Activated CD4-positive, alpha-beta T cell treated with anti-CD3 and anti-CD28 coated beads, Interleukin-2, amount 10 ng/mL, durations not matched to agents 24 days and 14 days (primary cell): ENCODE measurements at places on chromosomes 16 and 17. TPM values are rescaled to one million over a fixed set of nuclear protein-coding genes. Genes with fewer than 3 reads are reported as not detected.

DNA sequence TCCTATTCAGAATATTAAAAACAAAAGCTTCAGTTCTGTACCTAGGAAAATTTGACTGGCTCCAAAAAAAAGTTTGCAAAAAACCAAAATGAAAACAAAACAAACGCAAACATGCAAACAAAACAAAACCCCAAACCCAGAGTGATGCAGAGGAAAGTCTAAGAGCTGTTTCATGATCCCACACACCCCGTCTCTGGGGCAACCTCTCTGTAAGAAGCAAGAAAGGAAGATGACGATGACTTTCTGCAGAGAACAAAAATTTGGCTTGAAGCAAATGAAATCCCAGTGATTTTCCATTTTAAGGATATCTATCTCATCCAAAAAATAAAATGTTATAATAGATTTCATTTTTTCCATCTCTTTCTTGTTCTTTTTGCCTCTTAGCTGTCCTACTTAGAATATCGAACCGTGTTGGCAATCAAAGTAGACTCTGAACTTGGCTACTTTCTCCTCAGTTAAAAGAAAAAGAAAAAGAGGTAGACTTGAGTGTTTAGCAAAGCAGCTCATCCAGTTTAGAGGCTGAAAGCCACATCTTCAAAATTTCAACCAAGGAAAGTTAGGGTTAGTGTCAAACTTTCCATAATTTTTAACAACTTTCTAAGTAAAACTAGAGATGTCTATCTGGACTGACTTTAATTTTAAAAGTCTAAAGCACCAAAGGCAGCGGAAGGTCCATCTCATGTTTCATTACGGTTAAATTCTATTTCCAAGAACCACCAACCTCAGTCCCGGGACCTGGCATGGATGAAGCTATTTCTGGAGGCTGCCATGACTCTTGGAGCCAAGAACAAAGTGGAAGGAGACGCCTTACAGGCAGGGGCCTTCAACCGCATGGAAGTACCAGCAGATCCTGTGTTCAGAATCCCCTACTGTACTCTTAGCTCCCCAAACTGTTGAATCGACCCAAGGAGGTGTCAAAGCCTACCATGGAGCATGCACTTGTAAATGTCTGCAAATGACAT, 180.8 kb downstream of the XYLT1 start:
- DNase-seq, result no peak

CTRB1 gene
- not detected in 2 replicates for total RNA-seq

- DNase-seq, result no peak
Measured at GRCh38 chr17:19724501-19725420, 8.4 kb upstream of the SLC47A2 start.

GINS2 gene
- 87.4 and 93.0 TPM in 2 replicates for total RNA-seq

- no peak for DNase-seq
Measured at GRCh38 chr16:56606071-56606475, 2.3 kb upstream of the MT2A start.

CRHR1 gene
- total RNA-seq, result not detected in 2 replicates

GRCh38 chr16:55832425-55832772, 497 bp downstream of the CES1 start:
- no peak for DNase-seq
